Immature natural killer cell (primary cell): ENCODE measurements at places on chromosomes 6 and 20. TPM values are rescaled to one million over a fixed set of nuclear protein-coding genes. Genes with fewer than 3 reads are reported as not detected.
A peak's percentile ranks its signal among the peaks of the same experiment; 100 is the strongest.

DNA sequence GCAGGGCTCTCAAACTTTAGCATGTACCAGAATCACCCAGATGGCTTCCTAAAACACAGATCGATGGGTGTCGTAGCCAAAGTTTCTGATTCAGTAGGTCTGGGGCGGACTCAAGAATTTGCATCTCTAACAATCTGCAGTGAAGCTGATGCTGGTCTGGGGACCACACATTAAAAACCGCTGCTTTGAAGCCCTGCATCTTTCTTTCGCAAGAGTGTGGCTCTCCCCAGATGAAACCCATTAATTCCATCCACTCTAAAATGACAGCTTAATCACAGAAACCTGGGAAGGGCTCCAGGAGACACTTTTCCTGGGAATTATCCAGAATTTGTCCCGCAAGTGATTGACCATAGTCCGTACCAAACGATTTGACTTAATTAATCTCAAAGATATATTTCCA is 319.8 kb upstream of the PLCB4 start:
- H3K36me3 ChIP-seq = peaks cover 3% of the 10 kb centered on the region
- no peak for DNase-seq
- no peak overlapping the region for H3K27ac ChIP-seq

DNA sequence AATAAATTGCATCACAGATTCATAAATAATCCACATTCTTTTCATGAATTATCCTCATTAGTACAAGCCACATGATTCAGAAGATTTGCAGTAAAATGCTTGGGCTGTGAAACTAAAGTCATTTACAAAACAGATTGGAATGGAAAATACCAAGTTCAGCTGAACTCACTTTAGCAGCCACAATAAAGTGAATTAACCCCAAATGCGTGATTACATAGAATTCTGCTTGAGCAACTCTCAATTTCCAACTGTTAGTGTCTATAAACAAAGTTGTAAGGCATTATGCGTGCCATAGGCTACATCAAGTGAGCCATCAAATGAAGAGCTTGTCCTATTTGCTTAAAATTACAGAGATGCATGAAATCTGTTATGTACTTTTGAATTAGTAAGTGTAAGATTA is 60.4 kb upstream of the GFRAL start:
- no peak overlapping the region for H3K27ac ChIP-seq
- H3K4me1 ChIP-seq = no peaks in the 10 kb centered on the region
- H3K36me3 ChIP-seq = no peaks in the 10 kb centered on the region
- no peak for DNase-seq

DNA sequence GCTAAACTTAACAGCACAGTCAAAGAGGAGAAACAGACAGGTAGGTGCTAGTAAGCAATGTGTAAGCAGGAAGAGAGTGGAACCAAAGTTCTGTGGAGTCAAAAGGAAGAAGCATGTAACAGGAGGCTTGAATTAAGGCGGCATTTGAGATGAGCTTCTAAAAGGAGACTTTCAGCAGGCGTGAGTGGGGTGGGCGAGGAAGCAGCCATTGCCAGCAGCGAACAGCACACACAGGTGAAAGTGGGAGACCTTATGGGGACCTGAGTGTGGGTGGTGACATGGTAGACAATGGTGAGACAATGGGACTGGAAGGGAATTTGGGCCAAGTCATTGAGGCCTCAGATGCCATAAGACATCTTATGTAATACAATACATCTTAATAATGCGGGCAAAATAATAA is 195.0 kb downstream of the PAX1 start:
- H3K27ac ChIP-seq = no peak overlapping the region
- H3K27me3 ChIP-seq = no peaks in the 10 kb centered on the region
- H3K36me3 ChIP-seq = no peaks in the 10 kb centered on the region
- DNase-seq = no peak

DNA sequence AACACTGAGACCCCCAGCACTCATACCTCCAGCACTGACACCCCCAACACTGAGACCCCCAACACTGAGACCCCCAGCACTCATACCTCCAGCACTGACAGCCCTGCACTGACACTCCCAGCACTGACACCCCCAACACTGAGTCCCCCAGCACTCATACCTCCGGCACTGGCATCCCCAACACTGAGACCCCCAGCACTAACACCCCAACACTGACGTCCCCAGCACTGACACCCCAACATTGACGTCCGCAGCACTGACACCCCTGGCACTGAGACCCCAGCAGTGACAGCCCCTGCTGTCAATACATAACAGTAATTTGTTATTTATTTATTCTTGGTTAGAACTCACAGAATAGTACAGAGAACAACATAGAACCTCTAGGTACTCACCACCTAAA is 58.0 kb downstream of the ERMARD start:
- H3K27ac ChIP-seq = no peak overlapping the region
- DNase-seq = no peak
- no peak overlapping the region for H3K4me3 ChIP-seq
- peaks cover 52% of the 10 kb centered on the region for H3K4me1 ChIP-seq
- peaks cover 4% of the 10 kb centered on the region for H3K36me3 ChIP-seq

DNA sequence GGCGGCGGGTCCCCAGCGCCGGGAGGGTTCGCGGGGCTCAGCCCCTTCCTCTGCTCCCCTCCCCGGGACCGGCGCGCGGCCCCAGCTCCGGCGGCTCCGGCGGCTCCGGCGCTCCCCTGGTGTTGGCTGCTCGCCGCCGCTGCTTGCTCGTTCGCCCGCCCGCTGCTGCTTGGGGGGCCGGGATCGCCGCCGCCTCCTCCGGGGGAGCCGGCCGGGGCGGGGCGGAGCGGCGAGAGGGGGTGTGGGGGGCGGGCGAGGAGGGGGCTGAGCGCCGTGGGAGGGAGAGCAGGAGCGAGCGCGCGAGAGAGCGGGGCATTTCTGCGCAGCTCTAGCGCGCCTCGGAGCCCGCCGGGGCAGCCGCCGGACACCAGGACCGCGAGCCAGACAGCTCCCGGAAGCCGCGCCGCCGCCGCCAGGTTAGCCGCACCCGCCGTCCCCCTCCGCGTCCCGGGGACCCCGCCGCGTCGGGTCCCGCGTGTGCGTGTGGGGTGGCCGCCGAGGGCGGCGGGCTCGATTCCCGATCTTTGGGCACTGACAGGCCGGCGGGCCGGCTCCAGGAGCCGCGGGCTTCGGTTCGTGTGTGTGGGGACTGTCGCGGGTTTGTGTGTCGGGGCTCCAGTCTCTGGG is 62.0 kb upstream of the EPB41L1 start:
- H3K27ac ChIP-seq = peak overlapping the region; percentile 7
- peaks cover 19% of the 10 kb centered on the region for H3K27me3 ChIP-seq
- peak overlapping the region; percentile 90 for H3K4me3 ChIP-seq
- peaks cover 11% of the 10 kb centered on the region for H3K4me1 ChIP-seq

DNA sequence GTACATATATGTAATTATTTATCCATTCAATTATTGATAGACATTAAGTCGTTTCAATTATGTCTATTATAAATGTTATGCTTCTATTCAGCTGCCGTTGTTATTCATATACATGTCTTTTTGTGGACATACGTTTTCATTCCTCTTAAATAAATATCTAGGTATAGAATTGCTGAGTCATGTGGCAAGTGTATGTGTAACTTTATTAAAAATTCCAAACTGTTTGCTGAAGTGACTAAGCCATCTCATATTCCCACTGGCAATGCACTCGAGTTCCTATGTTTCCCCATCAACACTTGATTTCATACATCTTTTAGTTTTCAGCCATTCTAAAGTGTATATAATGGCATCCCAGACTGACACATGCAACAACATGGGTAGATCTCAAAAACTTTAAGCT is 739.7 kb upstream of the POU3F2 start:
- H3K36me3 ChIP-seq = no peaks in the 10 kb centered on the region
- no peaks in the 10 kb centered on the region for H3K4me1 ChIP-seq
- H3K27me3 ChIP-seq = no peaks in the 10 kb centered on the region
- H3K27ac ChIP-seq = no peak overlapping the region
- no peak for DNase-seq
- H3K4me3 ChIP-seq = no peak overlapping the region

- no peak for DNase-seq
- peaks cover 4% of the 10 kb centered on the region for H3K36me3 ChIP-seq
- H3K27ac ChIP-seq = no peak overlapping the region
- no peaks in the 10 kb centered on the region for H3K27me3 ChIP-seq
- no peak overlapping the region for H3K4me3 ChIP-seq
Measured at GRCh38 chr6:129500958-129501739, 208.8 kb downstream of the ARHGAP18 start.

DNA sequence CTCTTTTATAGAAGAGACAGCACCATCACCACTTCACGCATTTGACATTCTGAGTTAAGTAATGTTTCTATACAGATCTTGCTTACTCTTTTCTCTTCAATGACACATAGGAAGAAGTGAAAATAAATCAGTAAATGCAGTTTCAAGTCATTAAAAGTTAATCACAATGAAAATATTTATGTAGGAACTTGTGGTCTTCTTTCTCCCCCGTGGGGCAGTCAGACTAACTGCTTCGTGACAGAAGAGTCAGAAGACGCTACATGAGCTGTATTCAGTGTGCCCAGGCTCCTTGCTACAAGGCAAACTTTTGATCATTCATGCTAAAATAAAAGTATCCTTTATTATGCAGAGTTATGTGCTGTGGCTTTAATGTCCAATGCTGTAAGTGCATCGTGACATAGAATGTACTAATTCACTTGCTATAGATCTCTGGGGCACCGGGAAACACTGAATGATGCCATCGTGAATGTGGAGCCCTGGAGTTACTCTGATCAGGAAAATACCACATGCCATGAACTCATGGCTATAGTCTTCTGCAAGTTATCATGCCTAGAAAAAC is 117.8 kb upstream of the TRAF3IP2 start:
- peaks cover 11% of the 10 kb centered on the region for H3K27me3 ChIP-seq
- no peak for DNase-seq
- H3K4me3 ChIP-seq = peak overlapping the region; percentile 42
- peaks cover 34% of the 10 kb centered on the region for H3K36me3 ChIP-seq

GRCh38 chr6:121435444-121436069 is at the start of gene GJA1:
Gene GJA1 (plus strand): TSS chr6:121435646. CDS start chr6:121446848, 11,202 bp downstream.
- H3K27ac ChIP-seq = no peak within 1 kb of the TSS
- DNase-seq = no peak
- peak within 1 kb of the TSS; percentile 68 for H3K4me3 ChIP-seq

- DNase-seq = no peak
- H3K27ac ChIP-seq = no peak overlapping the region
- H3K4me1 ChIP-seq = no peaks in the 10 kb centered on the region
- peaks cover 4% of the 10 kb centered on the region for H3K27me3 ChIP-seq
Measured at GRCh38 chr6:127554435-127555006, 22.5 kb upstream of the C6orf58 start.

DNA sequence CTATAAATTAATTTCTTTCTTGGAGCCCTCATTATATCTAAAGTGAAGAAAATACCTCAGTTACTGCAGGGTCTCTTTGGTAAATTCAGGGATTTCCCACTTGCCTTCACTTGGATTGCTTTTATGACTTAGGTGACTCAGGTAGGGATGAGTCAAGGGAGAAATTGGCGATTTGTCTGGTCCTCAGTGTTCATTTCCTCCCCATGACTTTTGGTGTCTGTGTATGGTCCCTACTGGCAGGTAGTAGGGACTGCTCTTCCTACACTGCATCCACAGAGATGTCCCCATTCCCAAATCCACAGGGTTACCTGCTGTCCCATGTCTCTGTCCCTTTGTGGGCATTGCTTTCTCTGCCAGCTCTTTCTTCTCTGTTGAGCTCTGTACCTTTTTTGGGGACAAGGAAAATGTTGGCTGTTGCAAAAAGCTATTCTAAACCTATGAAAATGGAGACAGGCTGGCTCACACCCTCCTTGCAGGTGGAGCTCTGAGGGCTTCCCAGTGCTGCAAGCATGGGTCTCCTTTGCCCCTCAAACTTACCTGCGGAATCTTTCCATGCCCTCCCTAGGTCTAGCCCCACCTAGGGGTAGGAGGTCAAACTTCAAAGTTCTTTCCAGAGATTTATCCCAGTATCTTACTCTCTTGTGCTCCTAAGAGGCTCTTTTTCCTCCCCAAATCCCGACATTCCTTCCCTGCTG is 211.9 kb downstream of the ZNF217 start:
- H3K4me1 ChIP-seq = no peaks in the 10 kb centered on the region
- DNase-seq = no peak
- H3K4me3 ChIP-seq = no peak overlapping the region
- H3K27ac ChIP-seq = no peak overlapping the region

DNA sequence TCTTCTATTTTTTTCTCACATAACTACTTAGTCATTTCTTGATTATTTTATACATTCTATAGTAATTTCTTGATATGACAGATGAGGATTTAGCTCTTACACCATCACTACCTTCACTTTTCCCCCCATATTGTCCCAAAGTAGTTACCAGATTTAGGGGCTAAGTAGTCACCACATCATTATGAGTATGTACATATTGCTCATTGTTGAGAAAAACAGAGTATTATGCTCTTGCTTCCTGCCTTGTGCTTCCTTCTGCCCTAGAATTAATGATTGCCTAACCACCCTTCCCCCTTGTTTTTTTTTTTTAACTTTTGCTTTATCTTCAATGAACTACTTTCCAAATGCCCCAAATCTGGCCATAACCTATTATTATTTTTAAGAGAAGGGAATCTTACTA is 6.8 kb upstream of the HLA-B start:
- peaks cover 20% of the 10 kb centered on the region for H3K4me1 ChIP-seq
- peaks cover 12% of the 10 kb centered on the region for H3K27me3 ChIP-seq
- no peak for DNase-seq
- H3K4me3 ChIP-seq = no peak overlapping the region
- peaks cover 4% of the 10 kb centered on the region for H3K36me3 ChIP-seq

- H3K27me3 ChIP-seq = peaks cover 2% of the 10 kb centered on the region
- no peak overlapping the region for H3K4me3 ChIP-seq
- no peaks in the 10 kb centered on the region for H3K4me1 ChIP-seq
- no peaks in the 10 kb centered on the region for H3K36me3 ChIP-seq
- H3K27ac ChIP-seq = no peak overlapping the region
- DNase-seq = no peak
Measured at GRCh38 chr6:161847628-161848027, 573.8 kb upstream of the AGPAT4 start.

DNA sequence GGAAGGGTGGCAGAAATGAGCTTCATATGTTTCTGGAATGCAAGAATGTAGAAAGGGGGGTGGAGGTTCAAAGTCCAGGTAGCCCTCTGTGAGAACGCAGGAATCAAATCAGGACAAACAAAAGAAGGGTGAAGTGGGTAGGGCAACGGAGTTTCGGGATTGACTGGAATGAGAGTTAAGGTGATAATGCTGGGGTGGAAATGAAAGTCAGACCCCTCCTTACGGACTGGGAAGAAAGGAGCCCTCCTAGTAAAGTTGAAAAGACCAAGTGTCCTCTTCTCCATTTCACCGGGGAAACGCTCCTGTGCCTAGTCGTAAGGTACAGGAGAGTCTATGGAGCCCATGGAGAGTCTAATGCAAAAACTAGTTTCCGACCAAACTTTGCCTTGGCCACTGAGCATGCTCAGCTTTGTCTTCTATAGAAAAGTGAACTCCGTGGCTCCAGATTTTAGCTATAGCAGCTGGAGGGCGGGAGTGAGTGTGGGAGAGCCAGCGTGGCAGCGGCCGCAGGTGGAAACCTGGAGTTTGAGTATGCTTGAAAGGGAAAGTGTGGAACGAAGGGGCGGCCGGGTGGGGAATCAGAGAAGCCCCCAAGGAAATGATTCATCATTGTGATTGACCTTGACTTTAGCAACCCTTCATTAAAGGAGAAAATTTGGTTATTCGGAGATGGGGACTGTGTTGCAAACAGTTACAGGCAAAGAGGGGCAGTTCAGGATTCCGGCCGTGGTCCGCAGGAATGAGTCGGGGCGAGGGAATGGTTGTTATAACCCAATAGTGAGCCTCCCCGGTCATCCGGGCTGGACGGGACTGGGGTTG is 1.3 kb upstream of the LRRC1 start:
- H3K27ac ChIP-seq = peak overlapping the region; percentile 82
- peak overlapping the region; percentile 97 for H3K4me3 ChIP-seq
- no peaks in the 10 kb centered on the region for H3K36me3 ChIP-seq
- peaks cover 9% of the 10 kb centered on the region for H3K27me3 ChIP-seq

SPDEF gene
- polyA plus RNA-seq = not detected

MOCS1 gene
- 0.93 TPM for polyA plus RNA-seq

FILIP1 gene
- polyA plus RNA-seq = not detected

PET117 gene
- 42.4 TPM for polyA plus RNA-seq

KCNG1 gene
- polyA plus RNA-seq = not detected

STXBP5 gene
- 3.1 TPM for polyA plus RNA-seq

SEMG1 gene
- polyA plus RNA-seq = not detected

ZFAND3 gene
- 3.9 TPM for polyA plus RNA-seq
